Fibroblast of skin of right quadriceps (primary cell): ENCODE measurements at places on chromosomes 5 and 9.

GRCh38 chr9:14156046-14156445 is 157.9 kb downstream of the NFIB start:
- DNase-seq = no peak

- no peak for DNase-seq
These were observed 18.4 kb upstream of the SCGB3A2 start for GRCh38 chr5:147859962-147860640.

GRCh38 chr5:158494541-158494940 is 605.2 kb downstream of the EBF1 start:
- DNase-seq = no peak

DNA sequence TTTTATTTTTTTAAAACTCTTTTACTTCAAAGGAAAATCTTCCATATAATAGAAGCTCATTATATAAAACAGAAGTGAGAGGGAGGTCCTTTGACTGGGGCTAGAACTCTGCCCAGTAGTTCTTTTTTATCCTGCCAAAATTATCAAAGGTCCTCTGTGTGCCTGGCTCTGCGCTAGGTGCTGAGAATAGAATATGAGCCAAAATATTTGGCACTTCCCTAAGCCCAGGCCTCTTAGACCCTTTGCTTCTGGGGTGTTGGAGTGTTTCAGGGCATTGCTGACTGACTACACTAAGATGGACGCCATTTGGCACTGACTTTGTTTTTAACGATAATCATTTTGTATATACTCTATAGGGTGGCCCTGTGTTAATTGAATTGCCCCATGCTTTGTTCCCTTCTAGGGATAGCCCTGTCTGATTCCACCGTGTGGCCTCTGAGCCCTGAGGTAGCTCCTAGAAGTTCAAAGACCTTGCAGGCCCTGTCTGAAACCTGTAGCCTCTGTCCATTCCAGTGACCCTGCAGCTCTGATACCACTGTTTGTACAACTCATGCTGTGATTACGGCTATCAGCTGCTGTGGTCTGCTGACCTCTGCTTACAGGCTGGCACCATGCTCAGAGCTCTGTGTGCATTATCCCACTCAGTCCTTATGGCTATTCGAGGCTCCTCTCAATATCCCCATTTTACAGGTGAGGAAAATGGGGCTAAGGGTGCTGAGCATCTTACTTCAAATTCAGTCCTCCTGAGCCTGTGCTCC is 84.3 kb upstream of the SHB start:
- no peak for DNase-seq

DNA sequence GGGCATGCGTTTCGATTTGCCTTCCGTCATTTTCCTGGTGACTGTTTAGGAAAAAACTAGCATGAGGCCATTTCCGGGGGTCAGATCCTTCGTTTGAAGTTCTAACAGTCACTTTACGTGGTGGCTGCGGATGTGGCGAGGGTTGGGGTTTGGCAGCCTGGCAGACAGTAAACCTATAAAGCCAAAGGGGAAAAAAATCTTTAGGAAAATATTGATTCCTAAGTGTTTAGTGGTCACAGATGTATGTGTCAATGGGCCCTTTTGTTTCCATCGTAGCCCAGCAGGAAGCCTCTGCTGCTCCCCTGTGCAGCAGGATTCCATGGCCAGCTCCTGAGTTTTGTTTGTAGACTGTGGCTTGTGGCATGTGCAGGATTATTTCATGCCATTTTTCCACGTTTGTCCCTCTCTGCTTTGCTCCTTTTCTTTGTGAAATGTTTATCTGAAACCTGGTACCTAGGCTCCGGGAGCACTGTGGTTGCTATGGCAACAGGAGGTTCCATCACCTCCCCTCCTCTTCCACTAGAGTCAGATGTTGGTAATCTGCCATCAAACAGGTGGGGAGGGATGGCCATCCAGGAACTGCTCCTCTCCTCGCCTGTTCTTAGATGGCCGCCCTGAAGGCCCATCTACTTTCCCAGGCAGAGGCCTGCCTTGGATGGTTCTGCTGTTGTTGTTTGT is 202.3 kb downstream of the AOPEP start:
- DNase-seq = peak; percentile 59

GRCh38 chr9:76580188-76580587 is 121.2 kb downstream of the GCNT1 start:
- no peak for DNase-seq

DNA sequence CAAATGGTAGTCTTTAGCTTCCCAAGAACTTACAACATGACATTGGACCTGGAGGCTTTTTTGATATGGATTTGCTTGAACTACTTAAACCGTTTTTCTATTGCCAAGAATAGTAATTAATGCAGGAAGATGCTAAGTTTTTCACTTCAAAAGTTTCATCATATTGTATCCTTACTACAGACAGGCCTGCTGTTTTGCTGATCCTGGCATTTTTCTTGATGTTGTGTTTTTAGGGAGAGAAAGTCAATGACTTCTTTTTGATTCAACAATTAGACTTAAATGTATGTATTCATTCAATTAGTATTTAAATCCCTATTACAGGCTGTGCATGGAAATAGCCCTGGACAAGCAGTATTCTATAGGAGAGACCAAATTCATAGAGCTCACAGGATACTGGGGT is 172.7 kb downstream of the TRPM3 start:
- no peak for DNase-seq

- DNase-seq = peak; percentile 48
These were observed 92.0 kb downstream of the DCP2 start for GRCh38 chr5:113068559-113068958.

DNA sequence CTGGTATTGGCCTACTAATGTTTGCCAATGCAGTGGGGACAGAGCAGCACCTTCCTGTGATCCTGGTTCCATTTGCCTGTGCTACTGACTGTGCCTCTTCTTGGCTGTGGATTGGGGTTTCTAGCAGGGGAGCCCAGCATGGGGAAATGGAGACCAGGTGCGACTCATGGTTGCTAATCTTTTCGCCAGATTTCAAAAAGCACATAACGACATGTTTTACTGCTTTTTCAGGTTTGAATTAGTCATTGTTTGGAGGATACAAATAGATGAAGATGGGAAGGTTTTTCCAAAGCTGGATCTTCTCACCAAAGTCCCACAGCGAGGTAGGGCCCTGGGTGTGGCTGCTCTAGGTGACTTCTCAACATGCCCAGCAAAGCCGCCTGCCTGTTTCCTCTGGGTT is 57.6 kb downstream of the IPPK start:
- no peak for DNase-seq
